ENCODE measurements at places on chromosomes 6 and 20. TPM values are rescaled to one million over a fixed set of nuclear protein-coding genes. Genes with fewer than 3 reads are reported as not detected.

The MICB gene
- total RNA-seq: 4.8 TPM

The PLCB1 gene
- 62.9 TPM for total RNA-seq

The SDCBP2 gene
- total RNA-seq: 1.6 TPM

The WASF1 gene
- 23.6 TPM for total RNA-seq

The WFDC10B gene
- not detected for total RNA-seq

The TP53TG5 gene
- not detected for total RNA-seq

The OPN5 gene
- 0.08 TPM for total RNA-seq

The SLC17A3 gene
- not detected for total RNA-seq

The SLC22A2 gene
- not detected for total RNA-seq

The HLA-DOB gene
- 0.40 TPM for total RNA-seq
